ENCODE measurements at places on chromosomes 13 and 19. TPM values are rescaled to one million over a fixed set of nuclear protein-coding genes. Genes with fewer than 3 reads are reported as not detected.

The KXD1 gene
- 107 TPM for total RNA-seq

The GNG14 gene
- total RNA-seq = not detected

The AP1M2 gene
- total RNA-seq = 27.7 TPM

The ZNF415 gene
- not detected for total RNA-seq

The ZFR2 gene
- 0.24 TPM for total RNA-seq

The NMRK2 gene
- total RNA-seq = not detected

The MARK4 gene
- total RNA-seq = 6.3 TPM

All from A549 treated with CORT108297 at 1 μM for 4 hours (cell line).